ENCODE measurements at places on chromosomes 2 and 18.

GRCh38 chr2:25982273-25982967, at the start of gene KIF3C:
TSS of gene KIF3C (minus strand) at chr2:25982497. CDS start at chr2:25981917, 580 bp downstream.
- peak; percentile 72 for DNase-seq

DNA sequence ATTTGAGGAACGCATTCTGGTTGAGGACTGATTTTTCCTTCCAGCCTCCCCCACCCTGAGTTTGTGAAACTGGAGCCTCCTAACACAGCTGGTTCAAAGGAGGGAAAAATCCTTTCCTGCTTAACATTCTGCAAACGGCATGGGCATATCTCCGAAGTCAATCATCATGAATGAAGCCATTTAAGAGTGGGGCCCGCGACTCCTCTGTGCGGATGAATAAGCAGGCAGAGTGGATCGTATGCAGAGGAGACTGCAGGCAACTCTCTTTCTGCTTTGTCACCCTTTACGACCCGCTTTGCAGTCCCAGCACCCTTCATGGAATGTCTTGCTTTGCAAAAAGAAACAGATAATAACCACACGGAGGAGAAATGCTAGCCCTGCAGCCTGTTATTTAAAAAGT, 305.2 kb downstream of the CLIP4 start:
- DNase-seq: no peak

- no peak for DNase-seq
Measured at GRCh38 chr2:235605312-235606003, 111.6 kb downstream of the AGAP1 start.

DNA sequence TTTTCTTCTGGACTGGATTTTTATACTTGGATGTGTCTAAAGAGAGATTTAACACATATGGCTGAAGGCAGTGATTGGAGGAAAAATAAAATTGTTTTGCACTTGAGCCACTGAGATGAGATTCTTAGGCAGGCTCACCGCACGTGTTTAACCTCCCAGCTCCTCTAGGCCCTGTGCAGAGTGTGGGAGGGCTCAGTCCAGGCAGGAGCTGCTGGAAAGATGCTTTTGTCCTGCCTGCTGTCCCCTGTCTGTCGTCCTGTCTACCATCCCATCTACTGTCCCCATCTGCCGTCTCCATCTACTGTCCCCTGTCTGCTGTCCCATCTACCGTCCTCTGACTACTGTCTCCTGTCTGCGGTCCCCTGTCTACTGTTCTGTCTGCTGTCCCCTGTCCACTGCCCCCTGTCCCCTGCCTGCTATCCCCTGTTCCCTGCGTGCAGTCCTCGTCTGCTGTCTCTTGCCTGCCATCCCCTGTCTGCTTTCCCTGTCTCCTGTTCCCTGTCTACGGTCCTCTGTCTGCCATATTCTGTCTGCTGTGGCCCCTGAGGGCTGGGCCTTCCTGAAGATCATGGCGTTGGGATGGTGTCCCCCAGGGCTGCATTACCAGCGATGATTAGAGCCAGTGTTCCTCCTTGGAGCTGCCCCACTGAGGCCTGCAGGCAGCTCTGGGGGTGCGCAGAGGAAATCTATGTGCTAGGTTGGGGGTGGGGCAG, 43.7 kb upstream of the HS6ST1 start:
- DNase-seq: no peak

- no peak for DNase-seq
Measured at GRCh38 chr2:187618813-187619212, 64.6 kb upstream of the TFPI start.

GRCh38 chr18:159037-159652, 788 bp downstream of the USP14 start:
- no peak for DNase-seq

DNA sequence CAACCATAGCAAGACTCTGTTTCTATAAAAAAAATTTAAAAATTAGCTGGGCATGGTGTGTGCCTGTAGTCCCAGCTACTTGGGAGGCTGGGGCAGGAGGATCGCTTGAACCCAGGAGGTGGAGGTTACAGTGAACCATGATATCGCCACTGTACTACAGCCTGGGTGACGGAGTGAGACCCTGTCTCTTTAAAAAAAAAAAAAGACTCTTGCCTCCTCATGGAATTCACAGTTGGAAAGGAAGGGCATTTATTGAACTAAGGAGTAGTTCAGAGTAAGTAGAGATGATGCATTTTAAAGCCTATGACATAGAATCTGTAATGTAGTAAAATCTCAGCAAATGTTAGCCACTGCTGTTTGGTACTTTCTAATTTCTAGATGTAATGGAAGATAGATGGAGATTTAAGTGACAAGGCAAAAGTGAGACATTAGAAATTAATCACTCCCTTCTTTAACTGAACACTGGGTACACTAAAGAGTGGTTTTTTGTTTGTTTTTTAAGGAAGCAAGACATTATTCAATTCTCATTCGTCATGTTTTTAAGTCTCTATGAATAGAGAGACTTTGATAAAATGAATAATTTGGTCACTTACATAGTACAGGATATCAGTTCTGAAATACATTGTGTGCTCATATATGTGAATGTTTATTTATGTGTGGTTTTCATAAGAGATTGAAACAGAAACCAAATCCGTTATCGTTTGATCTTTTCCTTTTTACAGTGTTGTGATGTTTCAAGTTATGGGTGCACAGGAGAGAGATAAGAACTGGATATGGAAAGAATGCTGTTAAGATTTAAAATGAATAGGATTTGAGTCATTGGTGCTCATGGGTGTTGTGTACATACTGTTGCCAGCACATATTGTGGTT, 186.1 kb upstream of the STON1 start:
- DNase-seq: no peak

GRCh38 chr2:166068981-166069380, 58.8 kb downstream of the SCN1A start:
- no peak for DNase-seq

DNA sequence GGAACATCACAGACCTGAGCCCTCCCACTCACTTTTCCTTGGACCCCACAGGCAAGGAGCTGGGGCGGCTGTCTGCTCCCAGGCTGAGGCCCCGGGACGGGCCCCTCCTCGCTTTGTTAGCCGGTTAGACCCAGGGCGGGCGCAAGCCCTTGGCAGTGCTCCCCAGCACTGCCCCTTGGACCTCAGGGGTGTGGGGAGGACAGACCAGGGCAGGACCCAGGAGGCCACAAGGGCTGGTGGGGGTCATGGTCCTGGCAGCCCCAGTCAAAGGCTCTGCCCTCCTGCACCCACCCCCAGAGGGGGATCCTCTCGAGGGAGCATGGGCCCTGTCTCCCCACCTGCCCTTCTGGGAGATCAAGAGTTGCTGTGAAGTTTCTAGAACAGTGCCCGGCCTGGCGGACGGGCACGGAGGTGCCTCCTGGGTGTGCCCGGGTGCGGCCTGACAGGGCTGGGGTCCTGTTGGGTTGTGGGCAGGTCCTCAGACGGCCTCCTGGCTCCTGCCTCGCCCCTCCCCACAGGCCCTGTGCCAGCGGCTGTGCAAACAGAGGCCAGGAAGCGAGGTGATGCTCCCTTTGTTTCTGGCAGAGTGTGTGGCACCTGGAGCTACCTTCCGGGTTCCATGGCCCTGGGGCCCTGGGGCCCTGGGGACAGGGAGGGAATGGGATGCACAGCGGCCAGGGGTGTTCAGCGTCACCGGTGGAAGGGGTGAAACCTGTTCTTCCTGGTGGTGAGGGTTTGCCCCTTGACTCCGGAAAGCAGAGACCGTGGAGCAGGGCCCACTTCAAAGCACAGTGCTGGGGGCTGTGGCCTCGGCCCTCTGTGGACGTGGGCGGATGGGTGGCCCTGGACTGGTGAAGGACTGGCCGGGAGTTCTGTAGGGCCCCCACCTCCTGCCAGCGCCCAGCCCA, 2.9 kb upstream of the GAL3ST2 start:
- DNase-seq: no peak

- DNase-seq: no peak
Measured at GRCh38 chr2:33134086-33134771, 187.5 kb downstream of the LTBP1 start.

GRCh38 chr2:205563646-205564045, 118.7 kb upstream of the NRP2 start:
- no peak for DNase-seq

DNA sequence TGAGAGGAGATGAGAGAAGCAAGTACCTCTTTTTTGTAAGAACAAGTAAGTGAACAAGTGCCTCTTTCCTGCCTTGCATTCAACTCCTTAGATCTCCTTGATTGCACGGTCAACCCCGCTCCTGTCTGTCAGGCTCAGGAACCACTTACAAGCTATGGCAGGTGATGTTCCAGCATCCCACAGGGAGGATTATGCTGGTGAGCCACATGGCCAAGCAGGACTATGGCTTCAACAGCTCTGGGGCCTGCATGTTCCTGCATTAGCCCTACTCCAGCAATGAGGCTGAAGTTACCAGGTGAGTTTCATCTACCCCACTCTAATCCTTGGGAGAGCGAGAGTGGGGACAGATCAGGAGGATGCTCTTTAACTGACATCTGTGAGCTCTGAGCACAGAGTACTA, 29.5 kb downstream of the TTC32 start:
- no peak for DNase-seq

DNA sequence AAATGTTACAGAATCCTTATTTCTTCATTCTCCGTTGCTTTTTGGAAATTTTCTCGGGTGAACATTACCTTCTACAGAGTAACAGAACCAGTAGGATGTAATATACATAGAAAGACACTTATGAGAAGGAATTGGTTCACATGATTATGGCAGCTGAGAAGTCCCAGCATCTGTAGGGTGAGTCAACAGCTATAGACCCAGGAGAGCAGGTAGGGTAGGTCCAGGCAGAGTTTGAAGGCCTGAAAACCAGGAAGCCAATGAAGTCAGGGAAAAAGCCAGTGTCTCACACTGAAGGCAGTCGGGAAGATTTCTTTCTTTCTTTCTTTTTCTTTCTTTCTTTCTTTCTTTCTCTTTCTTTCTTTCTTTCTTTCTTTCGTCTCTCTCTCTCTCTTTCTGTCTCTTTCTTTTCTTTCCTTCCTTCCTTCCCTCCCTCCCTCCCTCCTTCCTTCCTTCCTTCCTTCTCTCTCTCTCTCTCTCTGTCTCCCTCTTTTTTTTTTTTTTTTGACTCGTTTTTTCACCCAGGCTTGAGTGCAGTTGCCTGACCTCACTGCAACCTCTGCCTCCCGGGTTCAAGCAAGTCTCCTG, 15.1 kb upstream of the YES1 start:
- no peak for DNase-seq

DNA sequence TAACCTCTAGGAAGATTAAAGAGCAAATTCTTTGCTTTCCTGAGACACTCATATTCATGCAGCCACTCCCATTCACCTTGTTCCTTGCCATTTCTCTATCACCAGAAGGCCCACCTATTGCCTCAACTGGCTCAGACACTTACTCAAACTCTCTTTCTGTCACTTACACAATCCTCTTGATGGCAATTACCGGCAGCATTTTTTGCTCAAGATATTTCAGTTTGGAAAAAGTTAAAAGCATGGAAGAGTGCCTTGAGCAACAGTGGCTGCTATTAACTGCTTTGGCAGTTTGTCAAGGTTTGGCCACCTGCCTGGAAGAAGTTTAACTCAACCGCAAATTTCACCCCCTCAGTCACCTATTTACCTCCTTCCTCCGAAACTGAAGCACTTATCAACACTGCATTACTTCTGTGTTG, 1104.0 kb upstream of the PIK3C3 start:
- no peak for DNase-seq

GRCh38 chr18:22469926-22470247, 52.2 kb upstream of the CTAGE1 start:
- no peak for DNase-seq

Data from CD4-positive, alpha-beta T cell treated with Interferon gamma for 1 hour (primary cell).